Activated CD4-positive, alpha-beta T cell treated with anti-CD3 and anti-CD28 coated beads for 1 hour (primary cell): ENCODE measurements at places on chromosomes 4 and X.

DNA sequence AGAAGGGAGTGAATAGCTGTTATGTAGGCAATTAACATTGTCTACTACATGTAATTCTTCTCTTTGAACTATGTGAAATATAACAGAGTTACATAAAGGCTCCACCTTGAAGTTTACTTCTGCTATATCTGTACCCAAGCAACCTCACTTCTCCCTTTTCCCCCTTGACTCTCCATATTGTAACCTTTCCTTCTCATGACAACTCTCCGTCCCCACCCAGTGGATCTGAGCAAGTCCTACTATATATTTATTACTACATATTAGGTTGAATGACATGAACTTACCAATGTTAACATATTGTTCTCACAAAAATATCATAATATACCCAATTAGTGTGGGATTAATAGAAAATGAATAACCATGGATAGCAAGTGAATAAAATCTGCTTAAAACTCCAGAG lies 93.2 kb upstream of the ATP8A1 start:
- no peak for DNase-seq

DNA sequence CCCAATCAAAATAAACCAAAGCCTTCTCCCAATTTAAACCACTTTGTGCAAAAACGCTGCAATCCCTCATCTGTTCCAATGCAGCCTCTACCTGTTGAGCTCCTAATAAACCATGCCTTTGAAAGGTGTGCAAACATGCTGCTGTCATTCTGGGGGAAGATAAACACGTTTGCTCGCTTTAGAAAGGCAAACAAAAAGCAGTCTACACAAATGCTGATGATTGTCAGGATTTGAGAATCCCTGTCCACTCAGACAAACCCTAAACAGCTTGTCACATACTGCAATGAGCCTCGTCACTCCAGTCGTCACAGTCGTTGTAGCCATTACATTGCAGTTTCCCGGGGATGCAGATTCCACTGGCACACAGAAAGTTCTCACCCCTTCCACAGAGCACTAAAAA lies 145.2 kb downstream of the CORIN start:
- no peak for DNase-seq

- no peak for DNase-seq
Observed at GRCh38 chrX:144637731-144638130, 609.6 kb upstream of the SPANXN1 start.

DNA sequence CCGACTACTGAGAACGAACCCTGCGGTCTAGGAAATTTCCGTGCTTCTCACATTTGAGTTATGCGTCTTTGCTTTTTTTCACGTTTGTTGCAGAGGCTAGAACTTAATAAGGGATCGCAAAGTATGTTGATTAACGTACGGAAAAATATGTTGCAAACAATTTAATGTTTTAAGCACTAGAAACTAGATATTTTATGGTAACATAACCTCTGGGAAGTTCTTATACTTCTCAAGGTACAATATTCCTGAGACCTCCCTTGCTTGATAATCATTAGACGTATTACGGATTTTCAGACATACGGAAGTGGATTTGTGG lies 639 bp upstream of the PRDM5 start:
- no peak for DNase-seq

- DNase-seq: no peak
Observed at GRCh38 chr4:84028340-84028739, 470.8 kb downstream of the NKX6-1 start.

GRCh38 chr4:83489711-83490326 lies 4.9 kb upstream of the ABRAXAS1 start:
- DNase-seq: no peak

DNA sequence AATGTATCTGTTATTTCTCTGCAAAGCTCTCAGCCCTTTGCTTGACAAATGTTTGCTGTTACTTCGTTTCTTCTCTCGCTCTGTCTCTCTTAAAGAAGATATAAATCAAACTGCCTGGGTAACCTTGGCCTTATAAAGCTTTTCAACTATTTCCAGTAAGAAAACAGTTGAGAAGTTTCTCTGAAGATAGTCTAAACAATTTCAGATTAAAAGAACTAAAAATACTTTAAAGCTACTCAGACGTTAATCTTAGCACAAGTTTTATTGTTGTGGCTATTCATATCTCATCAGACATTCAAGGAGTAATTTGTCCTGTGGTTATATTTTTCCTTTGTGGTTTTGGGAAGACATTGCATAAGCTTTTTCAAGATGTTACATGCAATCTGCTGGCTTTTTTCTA lies 22.6 kb downstream of the HOPX start:
- DNase-seq: no peak

- DNase-seq: no peak
Observed at GRCh38 chrX:9180623-9181022, 146.7 kb upstream of the FAM9B start.

GRCh38 chr4:73682508-73682907 lies 57.9 kb upstream of the CXCL8 start:
- DNase-seq: no peak

GRCh38 chr4:53479736-53480525 lies 102.5 kb downstream of the FIP1L1 start:
- DNase-seq: no peak
